ENCODE measurements at places on chromosomes 2 and 18.

DNA sequence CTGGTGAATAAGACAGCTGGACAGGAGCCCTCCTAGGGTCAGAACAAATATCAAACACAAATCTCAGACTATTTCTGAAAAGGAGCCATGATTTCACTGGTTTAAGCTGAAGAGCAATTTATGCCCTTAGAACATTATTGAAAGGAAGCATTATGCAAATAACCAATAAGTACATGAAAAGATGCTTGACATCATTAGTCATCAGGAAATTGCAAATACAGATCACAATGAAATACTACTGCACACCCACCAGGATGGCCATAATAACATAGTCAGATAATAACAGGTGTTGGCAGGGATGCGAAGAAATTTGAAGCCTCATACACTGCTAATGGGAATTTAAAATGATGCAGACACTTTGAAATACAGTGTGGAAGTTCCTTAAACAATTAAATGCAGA lies 176.4 kb upstream of the RAB6C start:
- no peak for DNase-seq

GRCh38 chr2:97769711-97770110 lies 56.3 kb downstream of the ZAP70 start:
- no peak for DNase-seq

GRCh38 chr18:11487390-11487789 lies 122.0 kb upstream of the SLC35G4 start:
- DNase-seq, result no peak

DNA sequence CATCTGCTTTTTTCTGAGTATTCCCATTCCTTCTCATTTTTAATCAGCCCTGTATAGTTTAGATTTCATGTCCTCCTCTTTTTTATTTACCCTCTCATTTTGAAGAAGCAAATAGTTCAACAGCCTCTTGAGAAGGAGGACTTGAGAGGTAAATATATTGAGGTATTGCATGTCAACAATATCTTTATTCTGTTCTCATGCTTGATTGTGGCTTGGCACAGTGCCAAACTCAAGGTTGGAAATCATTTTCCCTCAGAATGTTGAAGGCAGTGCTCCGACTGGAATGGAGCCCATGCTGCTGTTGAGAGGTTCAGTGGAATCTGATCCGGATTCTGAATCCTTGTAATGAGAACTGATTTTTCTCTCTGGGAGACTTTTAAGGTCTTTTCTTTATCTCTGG lies 31.0 kb upstream of the GALNT3 start:
- no peak for DNase-seq

DNA sequence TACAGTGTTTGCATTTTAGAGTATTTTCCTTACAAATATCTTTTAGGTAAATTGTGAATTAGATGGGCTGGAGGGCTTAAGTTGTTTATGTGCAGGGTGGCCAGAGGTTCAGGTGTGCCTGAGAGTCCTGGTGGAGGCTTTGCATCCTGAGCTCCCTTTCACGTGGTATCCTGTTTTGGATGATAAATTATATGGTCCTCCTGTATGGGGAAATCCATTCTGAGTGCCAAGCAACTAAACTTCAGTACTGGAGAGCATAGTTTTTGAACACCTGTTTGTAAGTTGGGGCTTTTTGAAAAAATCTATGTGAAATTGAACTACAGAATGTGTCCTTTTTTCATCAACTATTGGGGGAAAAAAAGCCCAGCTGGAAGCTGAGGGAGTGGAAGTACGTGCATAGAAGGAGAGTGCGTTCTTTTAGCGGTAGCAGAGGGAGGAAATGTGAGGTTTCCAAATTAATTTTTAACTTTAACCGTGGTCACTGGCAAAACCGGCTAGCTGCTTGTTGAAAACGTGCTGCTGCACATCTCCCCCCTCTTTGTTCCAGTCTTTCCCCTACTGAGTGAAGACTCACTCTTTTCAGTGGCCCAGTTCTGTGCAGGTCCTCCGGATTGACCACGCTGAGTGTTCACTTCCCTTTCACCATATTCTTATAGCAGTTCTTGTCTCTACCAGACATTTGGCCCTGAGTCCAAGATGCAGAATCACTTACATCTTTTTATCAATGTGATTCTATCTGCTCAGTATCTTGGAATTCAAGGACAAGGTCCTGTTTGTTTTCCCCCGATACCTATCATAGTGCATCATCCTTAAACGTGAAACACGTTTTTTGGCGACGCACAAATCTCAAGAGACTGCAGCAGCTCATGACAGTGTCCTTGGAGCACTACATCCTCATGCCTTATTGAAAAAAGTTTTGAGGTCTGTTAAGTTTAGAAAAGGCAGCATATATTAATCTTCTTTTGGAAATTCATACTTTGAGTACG lies 15.3 kb downstream of the CNOT11 start:
- no peak for DNase-seq

DNA sequence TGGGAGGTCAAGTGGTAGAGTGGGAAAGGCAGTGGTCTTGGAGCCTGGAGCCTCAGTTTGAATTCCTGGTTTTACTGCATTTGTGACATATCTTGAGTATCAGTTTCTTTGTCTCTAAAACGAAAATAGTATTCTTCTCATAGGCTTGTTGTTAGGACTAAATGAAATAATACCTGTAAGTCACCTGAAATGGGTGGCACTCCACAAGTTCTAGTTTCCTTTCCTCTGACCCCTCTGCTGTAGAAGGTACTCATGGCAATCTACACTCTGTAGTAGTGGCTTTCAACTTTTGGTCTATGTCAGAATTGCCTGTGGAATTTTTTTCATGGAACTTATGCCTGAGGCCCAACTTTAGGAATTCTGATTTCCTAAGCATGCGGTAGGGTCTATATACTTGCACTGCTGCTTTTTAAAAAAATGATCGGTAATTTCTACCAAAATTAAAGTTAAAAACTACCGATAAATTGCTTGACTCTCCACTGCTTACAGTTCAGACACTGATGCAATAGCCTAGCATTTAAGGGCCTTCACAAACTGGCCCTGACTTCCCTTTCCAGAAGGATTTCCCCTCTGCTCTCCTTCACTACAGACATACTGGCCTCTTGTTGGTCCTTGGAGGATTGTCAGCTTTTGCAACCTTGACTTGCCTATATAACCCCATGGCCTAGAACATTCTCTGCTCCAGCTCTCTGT lies 47.2 kb downstream of the PLEK start:
- DNase-seq, result no peak

Measured in right hindlimb (tissue), 1 donor.